Caudate nucleus (tissue), 63 donors: ENCODE measurements at places on chromosomes 12 and 14.

DNA sequence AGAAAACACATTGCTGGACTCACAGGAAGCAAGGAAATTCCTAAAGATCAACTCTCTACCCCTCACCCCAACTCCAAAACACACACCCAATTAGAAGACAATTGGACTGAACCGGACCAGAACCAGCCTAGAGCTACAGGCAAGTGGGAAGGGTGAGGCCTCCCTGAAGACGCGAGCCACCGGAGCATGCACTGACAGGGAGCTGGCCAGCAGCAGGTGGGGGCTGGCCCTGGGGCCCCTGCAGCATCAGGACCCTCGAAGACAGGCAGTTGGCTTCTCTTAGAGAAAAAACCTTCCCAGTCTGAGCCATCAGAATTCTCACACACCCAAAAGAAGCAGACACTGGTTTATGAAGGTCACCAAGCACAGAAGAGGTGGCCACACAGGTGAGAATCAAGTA lies 209.5 kb upstream of the DIO3 start:
- no peak for DNase-seq

DNA sequence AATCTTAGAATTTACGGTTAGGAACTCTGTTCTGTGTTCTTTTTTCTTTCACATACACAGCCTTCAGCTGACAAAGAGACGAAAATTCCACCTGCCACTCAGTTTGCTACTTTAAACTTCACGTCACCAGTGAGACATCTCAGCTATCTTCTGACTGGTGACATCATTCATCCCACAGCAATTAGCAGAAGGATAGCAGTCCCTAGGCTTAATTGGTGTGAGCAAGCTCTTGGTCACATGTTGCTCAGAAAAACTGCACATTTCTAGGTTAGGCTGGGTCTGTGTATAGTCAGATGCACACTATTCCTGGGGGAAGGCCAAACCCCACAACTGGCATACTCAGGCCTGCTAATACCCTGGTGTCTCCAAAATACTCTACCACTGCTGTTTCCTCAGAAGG lies 23.9 kb downstream of the SLC7A7 start:
- DNase-seq, result no peak

DNA sequence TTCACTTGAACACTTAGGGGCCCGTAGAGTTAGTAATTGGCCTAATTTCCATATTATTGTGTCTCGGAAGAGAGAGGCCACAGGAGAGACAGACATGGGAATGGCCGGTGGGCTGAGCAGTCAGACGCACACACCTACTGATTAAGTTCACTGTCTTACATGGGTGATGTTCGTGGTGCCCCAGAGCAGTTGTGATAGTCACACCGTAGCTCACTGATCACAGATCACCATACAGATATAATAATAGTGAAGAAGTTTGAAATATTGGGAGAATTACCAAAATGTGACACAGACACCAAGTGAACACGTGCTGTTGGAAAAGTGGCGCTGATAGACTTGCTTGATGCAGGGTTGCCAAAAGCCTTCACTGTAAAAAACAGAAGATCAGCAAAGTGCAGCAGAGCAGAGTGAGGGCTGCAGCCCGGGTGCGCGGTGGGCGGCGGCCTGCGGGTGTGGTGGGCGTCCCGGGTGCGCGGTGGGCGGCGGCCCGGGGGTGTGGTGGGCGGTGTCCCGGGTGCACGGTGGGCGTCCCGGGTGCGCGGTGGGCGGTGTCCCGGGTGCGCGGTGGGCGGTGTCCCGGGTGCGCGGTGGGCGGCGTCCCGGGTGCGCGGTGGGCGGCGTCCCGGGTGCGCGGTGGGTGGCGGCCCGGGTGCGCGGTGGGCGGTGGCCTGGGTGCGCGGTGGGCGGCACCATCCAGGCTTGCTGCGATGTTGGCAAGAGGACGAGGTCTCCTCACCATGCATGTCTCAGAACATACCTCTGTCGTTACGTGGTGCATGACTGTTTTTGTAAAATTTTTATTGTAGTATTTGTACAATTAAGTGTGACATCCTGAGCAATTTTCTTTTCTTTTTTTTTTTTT lies 34.3 kb upstream of the TEX22 start:
- no peak for DNase-seq

- no peak for DNase-seq
Observed at GRCh38 chr14:65357113-65357512, 55.4 kb upstream of the FUT8 start.

GRCh38 chr14:104494483-104494882 lies 85.1 kb upstream of the C14orf180 start:
- DNase-seq, result no peak

GRCh38 chr14:46399049-46399448 lies 252.5 kb downstream of the RPL10L start:
- DNase-seq, result no peak

- no peak for DNase-seq
Observed at GRCh38 chr14:92718664-92719063, 29.8 kb downstream of the LGMN start.

GRCh38 chr14:94011795-94012194 lies 14.3 kb upstream of the OTUB2 start:
- DNase-seq, result no peak

GRCh38 chr12:131072451-131073230 lies 118.9 kb downstream of the ADGRD1 start:
- no peak for DNase-seq

- DNase-seq, result no peak
Observed at GRCh38 chr14:52399921-52400595, 85.9 kb downstream of the PTGER2 start.

DNA sequence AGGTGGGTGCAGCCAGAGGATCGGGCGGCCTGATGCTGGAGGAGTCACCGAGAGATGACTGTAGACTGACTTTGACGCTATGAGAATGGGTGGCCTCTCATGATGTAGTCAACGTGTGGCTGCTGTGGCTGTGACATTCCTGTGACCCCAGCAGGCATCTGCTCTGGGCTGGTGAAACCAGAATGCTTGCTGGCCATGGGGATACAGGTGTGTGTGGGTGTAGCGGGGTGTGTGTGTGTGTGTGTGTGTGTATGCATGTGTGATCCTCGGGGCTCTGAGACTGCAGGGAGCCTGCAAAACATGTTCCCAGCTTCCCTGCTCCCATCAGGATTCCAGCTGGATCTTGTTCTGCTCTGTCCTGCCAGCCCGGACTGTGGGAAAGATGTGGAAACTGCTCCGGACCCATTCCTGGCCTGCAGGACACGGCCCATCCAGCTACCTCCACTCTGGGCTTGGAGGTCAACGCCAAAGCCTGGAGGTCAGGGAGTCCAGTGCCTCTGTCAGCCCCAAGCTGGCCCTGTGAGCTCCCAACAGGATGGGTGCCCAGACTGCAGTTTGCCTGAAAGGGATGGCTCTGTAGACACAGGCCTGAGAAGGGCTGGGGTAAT lies 18.8 kb upstream of the HHIPL1 start:
- no peak for DNase-seq

- no peak for DNase-seq
Observed at GRCh38 chr12:122523846-122524718, 2.7 kb downstream of the RSRC2 start.

GRCh38 chr14:42944284-42944683 lies 1337.6 kb downstream of the LRFN5 start:
- DNase-seq, result no peak

DNA sequence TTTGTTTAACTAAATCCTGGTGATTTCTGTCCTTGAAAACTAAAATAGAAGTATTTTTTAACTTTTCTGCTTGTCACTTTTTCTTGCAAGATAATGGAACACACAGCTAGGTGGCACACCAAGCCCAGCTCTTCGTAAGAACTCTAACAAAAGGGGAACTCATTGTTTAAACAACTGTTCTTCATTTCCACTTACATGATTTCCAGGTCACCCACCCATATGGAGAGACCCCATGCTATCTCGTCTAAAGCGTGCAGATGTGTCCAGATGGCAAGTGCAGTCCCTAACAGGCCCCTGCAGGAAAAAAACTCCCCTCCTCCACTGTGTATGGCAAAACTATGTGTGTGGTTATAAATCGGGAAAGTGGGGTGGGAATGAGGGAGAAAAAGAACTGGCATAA lies 43.3 kb upstream of the NT5DC3 start:
- DNase-seq, result no peak

- no peak for DNase-seq
Observed at GRCh38 chr14:19878029-19878642, 3.2 kb downstream of the OR4K2 start.

- no peak for DNase-seq
Observed at GRCh38 chr12:28415755-28416154, 225.5 kb downstream of the CCDC91 start.

- DNase-seq, result no peak
Observed at GRCh38 chr12:117686911-117687377, 281.8 kb downstream of the KSR2 start.

DNA sequence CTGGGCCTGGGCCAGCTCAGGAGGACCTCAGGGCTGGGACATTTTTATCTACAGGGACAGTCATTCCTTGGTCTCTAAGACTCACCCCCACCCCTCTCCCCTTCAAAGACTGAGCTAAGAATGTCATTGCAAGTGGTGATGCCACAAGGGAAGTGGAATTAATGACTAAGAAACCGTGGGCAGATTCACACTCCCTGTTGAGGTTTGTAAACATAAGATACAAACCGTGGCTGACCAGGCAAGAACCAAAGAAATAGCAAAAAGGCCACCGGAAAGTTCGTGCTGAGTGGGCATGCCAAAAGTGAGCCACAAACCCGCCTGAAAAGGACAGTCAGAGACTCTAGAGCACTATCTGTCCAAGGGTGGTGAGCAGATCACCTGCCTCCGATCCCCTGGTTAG lies 25.7 kb downstream of the NUAK1 start:
- no peak for DNase-seq

GRCh38 chr12:6380141-6381121 lies 3.5 kb upstream of the LTBR start:
- DNase-seq, result no peak

DNA sequence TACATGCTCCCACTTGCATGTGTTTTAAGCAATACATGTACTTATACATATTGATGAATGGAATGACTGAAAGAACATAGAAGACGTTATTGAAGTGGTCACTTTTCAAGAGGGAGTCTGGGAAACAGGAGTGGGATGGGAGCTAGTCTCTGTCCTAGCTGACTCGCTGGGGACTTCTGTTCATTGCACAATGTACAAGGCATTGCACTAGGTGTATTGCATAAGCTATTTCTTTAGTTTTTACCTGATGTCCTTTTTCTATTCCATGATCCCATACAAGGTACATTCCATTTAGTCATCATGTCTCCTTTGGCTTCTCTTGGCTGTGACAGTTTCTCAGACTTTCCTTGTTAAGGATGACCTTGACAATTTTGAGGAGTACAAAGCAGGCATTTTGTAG lies 4.0 kb upstream of the MYO1H start:
- DNase-seq, result no peak

- no peak for DNase-seq
Observed at GRCh38 chr14:21997300-21997699, 323.7 kb upstream of the OR4E1 start.
